ENCODE measurements at places on chromosomes 3 and 15.

- no peak for DNase-seq
These were observed 255.5 kb upstream of the TGFBR2 start for GRCh38 chr3:30350901-30351300.

- DNase-seq: no peak
These were observed 73.1 kb downstream of the RAB11A start for GRCh38 chr15:65942436-65942835.

DNA sequence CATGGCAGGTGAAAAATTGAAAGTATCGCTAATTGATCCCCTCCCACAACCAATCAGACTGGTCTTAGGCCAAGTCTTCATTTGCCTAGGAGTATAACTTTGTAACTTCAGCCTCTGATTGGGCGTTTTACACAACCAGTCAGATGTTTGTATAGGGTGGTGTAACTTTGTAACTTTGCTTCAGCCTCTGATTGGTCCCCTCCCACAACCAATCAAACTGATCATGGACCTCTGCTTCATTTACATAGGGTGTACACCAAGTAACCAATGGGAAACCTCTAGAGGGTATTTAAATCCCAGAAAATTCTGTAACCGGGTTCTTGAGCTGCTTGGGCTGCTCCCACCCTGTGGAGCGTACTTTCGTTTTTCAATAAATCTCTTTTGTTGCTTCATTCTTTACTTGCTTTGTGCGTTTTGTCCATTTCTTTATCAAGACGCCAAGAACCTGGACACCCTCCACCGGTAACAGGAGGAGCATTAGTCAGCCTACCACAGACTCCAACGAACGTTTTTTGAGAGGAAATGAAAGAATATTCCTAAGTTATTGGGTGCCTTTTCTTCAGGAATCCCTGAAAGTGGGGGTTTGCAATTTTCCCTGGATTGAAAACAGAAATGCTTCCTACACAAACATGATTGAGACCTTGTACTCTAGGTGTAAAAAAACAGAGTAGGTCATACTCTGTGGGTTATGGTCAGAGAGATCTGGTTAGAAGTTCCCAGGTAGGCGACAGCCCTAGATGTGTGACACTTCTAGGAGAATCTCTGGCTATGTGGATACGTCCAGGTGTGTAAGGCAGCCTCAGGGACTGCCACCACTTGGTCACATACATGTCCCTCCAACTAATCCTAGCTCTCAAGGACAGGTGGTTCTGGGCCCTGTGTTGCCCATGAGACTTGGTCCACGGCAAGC lies 5.5 kb upstream of the SACM1L start:
- no peak for DNase-seq

DNA sequence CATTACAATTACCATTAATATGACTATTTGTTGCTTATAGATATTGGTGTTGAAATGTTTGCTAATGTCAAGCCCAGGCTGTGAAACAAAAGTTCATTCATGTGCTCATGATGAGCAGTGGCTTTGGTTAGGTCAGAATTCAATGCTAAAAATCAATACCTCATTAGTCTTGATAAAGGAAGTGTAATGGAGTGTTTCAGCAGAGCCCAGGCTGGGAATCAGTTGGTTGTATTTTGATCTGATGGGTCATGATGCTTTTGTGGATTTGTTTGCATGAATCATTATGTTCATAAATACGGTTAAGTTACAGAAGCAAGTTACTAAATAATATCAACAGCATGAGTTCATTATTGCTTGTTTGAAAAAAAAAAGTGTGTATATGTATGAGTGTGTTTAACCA lies 13.6 kb upstream of the ZNF774 start:
- DNase-seq: no peak

DNA sequence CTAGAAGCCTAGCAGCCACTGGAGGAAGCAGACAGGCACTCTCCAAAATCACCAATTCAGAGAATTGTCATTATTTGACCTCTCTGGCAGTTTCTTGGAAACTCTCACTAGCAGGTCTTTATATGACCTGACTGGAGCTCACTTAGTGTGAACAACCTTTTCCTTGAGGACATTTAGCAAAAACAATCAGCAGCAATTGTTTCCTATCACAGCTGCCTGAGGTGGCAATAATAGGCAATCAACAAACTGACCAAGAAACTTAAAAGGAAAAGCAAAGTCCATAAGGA lies 162.4 kb upstream of the STT3B start:
- DNase-seq: no peak

DNA sequence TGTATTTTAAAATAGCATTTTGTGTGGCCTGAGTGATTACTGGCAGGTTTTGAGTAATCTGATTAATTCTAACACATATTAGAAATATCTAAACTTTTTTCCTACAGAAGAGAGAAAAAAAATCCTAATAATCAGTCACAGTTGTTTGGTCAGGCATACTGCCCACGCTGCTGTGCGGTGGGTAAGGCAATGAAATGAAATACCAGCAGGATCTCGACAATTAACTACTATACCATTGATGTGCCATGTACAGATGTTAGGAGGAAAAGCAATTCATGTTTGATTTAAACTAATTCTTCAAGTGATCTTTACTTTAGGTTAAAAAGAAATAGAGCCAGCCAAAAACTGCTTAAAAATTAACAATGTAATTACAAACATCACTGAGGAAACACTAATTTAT lies 5.2 kb downstream of the GRAMD2A start:
- no peak for DNase-seq

DNA sequence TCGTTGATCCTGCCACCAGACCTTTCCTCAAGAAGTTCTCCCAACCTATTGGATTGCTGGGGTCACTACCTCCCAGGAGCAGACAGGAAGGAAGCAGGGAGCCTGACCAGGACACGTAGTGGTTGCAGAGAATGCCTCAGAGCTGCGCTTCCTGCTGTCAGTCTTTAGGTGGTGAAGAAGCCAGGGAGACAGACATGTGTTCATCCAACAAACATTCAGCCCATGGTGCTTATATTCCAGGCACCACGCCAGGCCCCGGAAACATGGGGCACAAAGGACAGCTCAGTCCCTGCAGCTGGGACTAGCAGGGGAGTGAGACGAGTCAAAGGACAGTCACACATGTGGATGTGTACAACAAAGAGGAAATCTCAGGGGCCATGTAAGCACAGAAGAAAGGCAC lies 26.0 kb upstream of the CORO2B start:
- no peak for DNase-seq

- no peak for DNase-seq
These were observed 3.3 kb downstream of the LRRK1 start for GRCh38 chr15:100922192-100923040.

DNA sequence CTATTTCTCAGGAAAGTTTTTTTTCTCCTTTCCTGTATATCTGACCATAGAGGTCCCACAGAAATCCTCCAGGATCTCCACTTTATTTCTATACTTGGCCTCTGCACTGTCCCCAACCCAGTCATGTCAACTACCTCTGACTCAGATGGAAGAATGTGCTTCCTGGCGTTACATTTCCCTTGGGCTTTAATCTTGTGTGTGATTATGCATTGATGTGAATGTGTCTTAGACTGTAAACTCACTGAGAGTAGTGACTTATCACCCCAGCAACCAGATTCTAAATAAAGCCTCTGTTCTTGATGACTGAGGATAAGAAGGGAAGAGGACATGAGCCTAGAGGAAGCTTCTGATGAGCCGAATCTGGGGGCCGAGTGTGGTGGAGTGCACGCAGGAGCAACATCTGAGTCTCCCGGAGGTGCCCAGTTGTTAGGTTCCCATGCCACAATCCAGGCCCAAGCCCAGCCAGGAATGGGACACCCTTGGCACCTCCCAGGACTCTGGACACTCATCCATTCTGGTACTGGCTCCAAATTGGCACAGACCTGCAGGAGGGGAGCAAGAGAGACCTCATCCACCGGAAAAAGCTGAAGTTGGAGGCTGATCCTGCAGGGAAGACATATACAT lies 32.1 kb upstream of the HEG1 start:
- DNase-seq: no peak

DNA sequence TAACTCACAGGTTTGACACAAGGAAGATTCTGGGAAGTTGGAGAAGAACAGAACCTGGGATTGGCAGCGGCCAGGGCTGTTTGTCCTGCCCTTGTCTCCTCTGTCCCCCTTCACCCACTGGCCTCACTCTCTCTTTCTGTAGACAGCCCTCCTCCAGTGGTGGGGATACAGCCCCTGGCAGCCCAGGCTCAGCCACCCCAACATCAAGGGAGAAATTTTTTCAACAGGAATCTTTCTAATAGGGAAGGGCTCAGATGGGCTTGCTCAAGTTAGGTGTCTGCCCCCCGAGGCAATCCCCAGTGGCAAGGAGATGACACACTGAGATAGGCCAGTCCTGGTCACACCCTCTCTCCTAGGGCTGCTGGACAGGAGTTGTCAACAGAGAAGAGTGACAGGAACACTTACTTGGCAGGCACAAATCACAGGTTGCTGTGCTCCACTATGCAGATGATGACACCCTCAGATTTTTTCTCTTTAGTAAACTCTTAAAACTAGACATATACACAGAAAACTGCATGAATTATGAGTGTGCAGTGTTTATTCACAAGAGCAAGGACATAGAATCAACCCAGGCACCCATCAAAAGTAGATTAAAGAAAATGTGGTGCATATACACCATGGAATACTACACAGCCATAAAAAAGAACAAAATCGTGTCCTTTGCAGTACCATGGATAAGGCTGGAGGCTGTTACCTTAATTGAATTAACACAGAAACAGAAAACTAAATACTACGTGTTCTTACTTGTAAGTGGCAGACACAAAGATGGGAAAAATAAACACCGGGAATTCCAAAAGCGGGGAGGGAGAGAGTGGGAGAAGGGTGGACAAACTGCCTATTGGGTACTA lies 36.3 kb downstream of the PLA2G4D start:
- no peak for DNase-seq

- peak; percentile 33 for DNase-seq
These were observed 219.9 kb upstream of the IGF1R start for GRCh38 chr15:98428253-98428989.

DNA sequence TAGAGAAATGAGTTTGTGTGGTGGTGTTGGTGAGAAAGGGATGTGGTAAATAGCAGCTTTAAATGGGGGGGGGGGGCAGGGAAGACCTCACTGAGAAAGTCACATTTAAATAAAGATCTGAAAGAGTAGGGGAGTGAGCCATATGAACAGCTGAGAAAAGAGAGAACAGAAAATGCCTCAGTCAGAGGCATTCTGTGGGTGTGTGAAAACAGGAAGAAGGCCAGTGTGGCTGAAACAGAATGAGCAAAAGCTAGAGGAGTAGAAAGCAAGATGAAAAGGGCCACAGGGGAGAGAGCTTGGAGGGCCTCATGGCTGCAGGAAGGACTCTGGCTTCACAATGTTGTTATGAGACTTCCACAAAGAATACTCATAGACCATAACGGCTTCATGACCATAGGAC lies 783.3 kb downstream of the ZPLD1 start:
- DNase-seq: no peak

GRCh38 chr3:124860599-124860998 lies 26.6 kb downstream of the ITGB5 start:
- DNase-seq: no peak

DNA sequence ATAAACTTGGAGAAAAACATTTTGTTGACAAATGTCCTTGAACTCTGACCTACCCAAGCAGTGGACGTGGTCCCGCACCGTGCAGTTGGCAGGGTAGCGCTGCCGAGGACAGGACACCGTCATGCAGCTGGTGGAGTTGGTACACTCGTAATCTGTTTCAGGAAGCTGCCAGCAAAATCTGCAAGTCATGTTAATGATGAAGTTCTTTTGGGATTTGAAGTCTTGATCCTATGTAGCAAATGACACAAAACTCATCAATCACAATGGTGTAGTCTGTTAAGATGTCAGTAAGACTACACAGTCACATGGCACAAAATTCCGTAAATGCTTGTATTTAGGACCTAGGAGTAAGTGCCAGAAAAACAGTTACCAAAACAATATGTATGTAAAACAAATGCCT lies 5.5 kb downstream of the TM2D3 start:
- DNase-seq: no peak

GRCh38 chr15:82108489-82109078 lies 62.8 kb upstream of the MEX3B start:
- peak; percentile 70 for DNase-seq

DNA sequence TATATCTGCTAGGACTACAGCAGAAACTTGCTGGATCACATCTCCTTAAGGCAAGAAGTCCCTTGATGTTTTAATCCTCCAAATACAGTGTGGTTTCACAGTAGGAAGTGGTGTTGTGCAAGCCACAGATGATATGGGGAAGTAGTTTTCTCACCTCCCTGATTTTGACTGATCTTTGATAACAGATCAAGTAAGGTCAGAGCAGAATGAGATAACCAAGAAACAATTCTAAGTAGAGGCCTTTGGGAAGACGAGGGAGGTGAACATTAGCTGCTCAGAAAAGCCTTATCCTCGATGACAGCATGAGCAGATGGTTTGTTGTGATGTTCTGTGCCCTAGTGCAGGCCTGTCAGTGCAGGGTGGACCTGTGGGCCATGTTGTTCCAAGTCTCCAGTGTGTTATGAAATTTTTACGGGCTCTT lies 61.3 kb downstream of the RIOX2 start:
- peak; percentile 16 for DNase-seq

DNA sequence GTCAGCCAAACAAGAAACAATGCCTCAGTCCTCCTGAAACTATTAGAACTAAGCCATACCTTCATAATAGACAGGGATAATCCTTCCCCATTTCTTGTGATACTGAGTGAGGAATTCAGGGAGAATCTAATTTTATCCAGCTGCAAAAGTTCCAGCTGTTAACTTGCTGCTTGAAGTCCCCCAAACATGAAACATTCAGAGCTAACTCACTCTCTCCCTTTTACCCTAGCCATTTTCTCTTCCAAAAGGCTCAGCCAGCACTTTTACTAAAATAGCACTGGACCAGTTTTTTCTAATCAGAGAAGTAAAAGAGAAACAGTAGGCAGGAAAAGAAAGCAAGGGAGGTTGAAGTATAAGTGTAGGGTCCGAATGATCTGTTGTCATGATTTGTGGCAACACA lies 268.1 kb downstream of the TAFA4 start:
- DNase-seq: no peak

DNA sequence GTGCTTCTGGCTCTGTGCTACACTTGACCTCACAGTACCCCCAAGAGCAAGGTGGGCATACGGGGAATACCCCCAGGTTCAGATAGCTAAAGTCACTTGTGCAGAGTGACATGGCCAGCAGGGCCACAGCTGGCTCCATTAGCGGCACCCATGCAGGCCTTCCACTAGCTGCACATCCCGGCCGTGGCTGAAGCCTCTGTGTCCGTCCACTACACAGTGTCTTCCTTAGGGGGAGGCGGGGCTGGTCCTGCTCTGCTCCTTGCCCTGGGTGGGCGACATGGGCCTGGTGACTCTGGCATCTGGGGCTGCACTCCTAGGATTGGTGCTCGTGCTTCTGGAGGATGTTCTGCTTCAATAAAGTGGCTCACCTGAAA lies 169.1 kb upstream of the IQSEC1 start:
- DNase-seq: no peak

DNA sequence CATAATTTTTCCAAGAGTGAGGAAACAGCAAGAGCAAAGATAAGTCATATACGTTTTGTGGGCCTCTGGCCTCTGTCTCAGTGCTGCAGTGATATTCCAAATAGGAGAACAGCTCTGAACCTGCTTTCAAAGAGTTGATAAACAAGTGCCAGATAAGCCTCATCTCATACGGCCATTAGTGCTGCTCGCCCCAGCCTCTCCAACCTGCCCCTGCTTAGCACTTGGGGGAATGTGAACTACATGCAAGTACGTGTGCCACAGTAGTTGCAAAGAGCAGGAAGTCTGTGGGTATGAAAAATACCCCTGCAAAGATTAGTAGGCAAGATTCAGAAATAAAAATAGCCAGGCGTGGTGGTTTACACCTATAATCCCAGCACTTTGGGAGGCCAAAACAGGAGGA lies 14.0 kb downstream of the DAPK2 start:
- no peak for DNase-seq
